Kidney tubule cell (primary cell): ENCODE measurements at places on chromosomes 5 and 9.

GRCh38 chr5:169637085-169637548, at the start of gene DOCK2:
Gene DOCK2 (plus strand): TSS chr5:169637275. CDS start chr5:169637327, 52 bp downstream.
- DNase-seq, result no peak

GRCh38 chr5:84436866-84437265, 52.2 kb upstream of the EDIL3 start:
- DNase-seq, result peak; percentile 11

DNA sequence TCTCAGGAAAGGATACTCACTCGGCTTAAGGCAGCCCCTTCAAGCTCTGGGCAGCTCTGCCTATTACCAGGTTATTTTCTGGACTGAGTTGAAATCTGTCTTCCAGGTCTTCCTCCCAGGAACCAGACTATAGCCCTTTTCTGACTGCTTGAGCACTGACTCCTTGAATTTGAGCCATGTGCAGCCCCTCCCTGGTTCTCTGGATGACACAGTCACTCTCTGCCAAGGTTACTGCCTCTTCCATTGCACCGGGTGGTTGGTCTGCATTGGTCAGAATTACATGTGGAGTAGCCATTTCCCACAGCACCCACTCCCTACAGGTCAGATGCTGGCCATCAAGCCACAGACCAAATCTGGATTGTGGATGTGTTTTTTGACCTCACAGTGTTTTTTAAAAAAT, 81.9 kb downstream of the KLF4 start:
- DNase-seq, result no peak

DNA sequence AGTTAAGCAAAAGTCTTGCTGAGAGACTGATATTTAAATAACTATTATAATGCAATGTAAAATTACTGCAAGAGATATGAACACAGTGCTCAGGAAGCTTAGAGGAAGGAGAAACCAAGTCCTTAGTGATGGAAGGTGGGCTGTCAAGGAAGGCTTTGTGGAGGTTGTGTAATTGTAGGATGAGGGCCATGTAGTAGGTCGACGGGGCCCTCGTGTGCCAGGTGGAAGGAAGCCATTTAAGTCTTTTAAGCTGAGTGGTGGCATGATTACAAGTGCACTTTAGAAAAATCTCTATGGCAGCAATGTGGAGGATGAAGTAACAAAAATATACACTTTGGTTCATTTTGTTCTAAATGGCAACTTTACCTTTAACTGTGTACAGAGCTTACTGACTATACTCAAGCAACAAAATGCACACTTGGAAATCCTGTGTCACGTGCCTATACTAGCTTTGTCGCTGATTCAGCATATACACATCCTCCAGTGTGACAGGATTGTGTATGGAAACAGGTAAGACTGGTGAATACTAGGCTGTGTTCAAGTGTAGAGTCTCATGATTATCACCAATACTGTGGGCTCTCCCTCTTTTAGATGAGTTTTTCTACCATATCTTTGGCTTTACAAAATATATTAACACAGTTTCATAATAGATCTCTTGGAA, 78.6 kb downstream of the TMC1 start:
- DNase-seq, result no peak

GRCh38 chr5:138338411-138339090, 485 bp downstream of the FAM53C start:
- DNase-seq, result no peak

DNA sequence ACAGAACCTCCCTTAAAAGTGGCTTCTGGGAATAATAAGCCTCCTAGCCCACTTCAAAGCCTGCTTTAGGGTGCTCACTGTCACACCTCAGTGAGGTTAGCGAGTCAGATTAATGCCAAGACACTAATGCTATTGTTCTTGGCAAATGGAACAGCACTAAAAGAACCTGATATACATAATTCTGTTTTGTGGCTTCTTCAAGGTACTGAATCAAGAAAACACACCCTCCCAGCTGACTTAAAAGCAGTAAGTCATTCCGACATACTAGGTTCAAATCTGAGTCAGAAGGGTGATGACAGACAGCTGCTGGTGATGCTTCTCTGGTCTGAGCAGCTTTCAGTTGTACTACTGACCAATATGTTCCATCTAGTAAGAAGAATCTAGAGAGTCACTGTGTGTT, 121.6 kb downstream of the OXCT1 start:
- peak; percentile 91 for DNase-seq

- DNase-seq, result no peak
These were observed 100.8 kb upstream of the TLE4 start for GRCh38 chr9:79470954-79471353.

- no peak for DNase-seq
These were observed 15.3 kb downstream of the MEF2C start for GRCh38 chr5:88867638-88868037.

- DNase-seq, result peak; percentile 56
These were observed 8.7 kb upstream of the NDUFB6 start for GRCh38 chr9:32581512-32582143.

DNA sequence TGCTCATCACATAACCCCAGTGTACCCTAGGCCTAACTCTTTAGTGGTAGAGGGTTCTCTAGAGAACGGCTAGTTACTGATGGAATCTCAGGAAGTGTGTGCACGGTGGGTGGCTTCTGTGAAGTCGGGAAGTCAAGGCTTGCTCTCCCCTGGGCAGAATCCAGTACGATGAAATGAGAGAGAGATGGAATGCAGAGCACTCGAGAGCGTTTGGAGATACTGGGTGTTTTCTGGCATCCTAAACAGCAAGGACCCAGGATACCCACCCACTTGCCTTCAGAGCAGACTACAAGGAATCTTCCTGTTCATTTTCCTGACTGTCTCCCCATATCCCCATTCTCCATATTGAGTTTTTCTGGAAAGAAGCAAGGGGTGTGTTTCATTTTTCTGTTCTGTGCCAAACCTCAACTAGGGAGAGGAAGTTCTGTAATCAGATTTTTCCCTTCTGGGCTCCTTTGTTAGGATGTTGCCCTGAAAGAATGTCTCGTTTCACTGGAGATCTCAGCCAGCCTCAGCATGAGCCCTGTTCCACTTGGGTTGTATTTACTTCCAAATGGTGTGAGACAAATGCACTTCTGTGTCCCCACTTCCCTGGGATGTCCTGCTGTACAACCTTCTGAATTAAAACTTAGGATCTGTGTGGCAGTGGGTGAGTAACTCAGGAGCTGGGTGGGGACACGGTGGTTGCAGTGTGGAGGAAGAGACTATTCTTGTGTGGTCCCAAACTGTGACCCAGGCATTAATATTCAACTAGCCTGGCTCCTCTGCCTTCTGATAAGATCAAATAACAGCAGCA, 108.9 kb upstream of the SPRY4 start:
- peak; percentile 33 for DNase-seq

DNA sequence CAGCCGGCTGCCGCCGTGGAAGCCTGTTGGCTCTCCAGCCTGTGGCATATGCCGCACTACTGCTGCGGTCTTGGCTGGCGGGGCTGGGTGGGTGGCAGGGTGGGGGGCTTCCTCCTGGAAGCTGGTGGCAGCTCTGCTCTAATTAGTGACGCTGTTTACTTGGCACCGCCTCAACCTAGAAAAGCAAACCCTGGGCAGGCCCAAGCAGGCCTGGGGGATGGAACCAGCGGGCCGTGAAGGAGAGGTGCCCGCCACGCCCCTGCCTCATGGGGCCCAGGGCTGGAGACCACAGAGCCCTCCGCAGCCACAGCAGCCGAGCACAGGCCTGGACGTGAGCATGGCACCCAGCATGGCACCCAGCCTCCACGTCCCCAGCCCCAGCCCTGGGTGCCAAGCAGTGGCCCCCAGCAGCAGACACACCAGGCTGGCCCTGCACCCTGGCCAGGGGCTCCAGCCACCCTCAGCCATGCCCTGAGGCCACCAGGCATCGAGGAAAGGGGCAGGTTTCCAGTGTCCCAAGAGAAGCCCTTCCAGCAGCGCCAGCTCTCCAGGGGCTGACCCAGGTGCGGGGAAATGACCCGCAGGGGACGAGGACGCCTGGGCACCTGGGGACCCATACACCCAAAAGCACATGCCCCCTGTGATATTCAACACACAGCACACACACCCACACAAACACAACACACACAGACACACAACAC, 5.4 kb upstream of the CCDC187 start:
- DNase-seq, result peak; percentile 47

DNA sequence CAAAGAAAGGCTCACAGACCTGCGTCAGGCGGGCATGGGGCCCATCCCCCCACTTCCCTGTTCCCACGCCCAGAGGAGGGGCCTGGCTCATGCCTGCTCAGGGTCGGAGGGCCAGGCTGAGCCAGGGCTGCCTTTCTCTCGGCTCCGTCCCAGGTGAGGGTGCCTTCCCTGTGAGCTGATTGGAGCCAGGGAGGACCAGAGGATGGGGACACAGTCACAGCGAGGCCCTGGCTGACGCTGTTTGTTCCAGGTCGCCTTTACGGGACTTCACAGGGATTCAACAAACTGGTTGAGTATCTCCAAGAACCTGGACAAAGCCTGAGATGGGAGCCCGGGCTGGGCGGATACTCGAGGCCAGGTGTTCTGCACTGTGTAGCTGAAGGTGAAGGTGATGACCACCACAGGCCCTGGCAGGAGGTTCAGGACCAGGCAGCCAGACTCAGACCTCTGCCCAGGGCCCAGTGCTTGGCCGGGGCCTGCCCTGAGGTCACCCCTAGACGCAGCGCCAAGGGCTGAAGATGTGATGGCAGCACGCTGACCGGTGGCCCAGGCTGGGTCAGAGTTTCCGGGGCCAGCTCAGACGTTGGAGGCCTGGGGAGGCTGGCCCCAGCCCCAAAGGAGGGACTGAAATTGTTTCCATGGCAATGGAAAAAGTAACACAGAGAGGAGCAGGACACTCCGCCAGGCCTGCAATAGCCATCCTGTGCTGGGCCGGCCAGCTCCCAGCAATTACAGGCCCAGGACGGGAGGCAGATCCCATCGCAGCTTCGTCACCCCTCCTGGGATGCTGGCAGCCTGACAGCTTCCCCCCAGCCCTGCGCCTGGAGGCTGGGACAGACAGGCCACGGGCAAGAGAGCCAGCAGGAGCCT, 65.3 kb upstream of the ADAMTS2 start:
- DNase-seq, result no peak

DNA sequence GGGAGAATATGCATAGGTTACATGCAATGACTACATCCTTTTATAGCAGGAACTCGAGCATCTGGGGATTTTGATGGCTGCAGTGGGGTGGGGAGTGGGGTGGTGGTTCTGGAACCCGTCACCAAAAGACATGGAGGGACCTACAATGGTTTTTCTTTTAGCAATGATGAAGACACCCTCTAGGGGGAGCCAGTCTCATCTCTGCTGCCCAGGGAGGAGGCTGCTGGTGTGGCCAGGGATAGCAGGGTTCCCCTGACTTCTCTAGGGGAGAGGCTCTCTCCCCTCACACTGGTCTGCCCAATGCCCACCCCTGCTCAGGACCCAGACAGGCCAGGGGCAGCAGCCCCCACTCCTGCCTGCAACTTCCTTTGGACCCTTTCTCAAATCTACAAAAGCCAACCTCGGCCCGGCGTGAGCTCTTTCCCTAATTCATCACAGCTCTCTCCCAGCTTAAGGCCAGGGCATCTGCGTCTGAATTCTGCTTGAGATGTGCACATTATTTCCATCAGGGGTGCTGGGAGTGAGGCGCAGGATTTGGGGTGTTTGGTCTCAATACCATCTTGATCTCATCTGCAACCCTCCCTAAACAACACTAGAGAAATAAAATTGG, 73.6 kb upstream of the RETREG1 start:
- peak; percentile 62 for DNase-seq

GRCh38 chr9:7316967-7317366, 482.6 kb downstream of the DMAC1 start:
- no peak for DNase-seq

DNA sequence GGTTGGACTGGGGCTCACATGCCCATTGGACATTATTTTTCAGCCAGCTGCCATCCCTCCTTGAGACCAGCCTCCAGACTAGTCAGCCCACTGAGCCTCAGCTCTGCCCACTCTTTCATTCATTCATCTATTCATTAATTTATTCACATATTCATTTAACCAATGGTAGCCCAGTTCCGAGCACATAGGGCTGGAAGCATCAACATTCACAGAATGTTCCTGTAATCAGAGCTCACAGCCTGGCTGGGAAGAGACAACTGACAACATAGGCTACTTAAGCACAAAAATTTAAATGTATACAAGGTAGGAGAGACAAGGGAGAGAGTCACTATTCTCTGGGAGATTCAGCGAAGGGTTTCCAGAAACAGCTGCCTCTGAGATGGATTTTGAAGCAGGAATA, 17.0 kb upstream of the PBX3 start:
- DNase-seq, result no peak

GRCh38 chr9:131296460-131296859, 6.9 kb downstream of the PLPP7 start:
- DNase-seq, result no peak

DNA sequence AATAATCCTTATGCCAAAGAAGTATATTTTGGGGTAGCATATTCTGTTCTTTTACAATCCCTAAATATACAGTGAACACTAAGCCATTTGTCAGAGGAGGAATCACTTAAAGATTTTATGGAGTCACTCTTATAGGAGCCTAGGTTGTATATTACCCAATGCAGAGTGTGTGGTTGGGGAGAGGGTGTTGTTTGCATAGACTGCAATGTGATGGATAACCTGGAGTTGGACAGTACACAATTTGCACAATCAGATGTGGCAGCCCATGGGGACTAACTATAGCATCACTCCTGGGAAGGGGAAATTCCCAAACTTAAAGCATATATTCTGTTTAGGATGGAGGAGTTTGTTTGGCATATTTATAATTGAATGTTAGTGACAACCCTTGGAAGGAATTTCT, 9.6 kb upstream of the NDFIP1 start:
- no peak for DNase-seq

- peak; percentile 31 for DNase-seq
These were observed 152.5 kb downstream of the CDH10 start for GRCh38 chr5:24492229-24492628.

DNA sequence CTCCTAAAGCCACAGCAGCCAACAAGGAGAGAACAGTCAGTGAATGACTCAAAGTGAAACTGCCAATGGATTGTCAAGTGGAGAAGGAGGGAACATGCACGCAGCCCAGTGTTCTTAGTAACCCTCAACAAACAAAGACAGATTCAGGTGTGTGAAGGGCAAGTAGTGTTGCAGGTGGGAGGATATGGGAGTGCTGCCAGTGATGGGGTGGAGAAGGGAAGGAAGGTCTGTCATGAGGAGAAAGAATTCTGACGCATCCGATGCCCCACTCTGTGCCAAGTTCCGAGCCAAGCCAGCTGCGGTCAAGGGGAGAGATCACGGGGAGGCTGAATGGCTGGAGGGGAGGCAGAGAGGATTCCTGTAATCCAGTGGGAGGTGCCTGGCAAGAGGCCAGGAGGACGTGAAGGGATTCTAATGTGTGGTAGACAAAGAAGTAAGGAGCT, 56.5 kb downstream of the CAST start:
- peak; percentile 93 for DNase-seq

DNA sequence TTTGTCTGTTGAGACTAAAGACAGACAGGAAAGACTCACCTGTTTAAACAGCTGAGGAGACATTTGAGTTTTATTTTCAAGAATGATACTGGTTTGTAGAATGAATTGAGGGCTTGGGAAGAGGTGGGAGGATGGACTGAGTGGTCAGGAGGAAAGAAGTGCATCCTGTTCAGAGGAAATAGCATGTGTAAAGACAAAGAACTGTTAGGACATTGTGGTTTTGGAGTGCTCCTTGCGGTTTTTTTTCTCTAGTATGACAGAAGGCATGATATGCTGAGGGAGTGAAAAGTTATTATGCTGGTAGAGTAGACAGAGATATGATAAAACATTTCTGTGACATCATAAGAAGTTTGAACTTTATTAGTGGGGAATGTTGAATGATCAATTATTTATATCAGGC, 270.7 kb upstream of the ELAVL2 start:
- no peak for DNase-seq
